ENCODE measurements at places on chromosomes 5 and 9. TPM values are rescaled to one million over a fixed set of nuclear protein-coding genes. Genes with fewer than 3 reads are reported as not detected.

The PITX1 gene
- total RNA-seq = not detected

The FGF1 gene
- total RNA-seq = not detected

The MARCOL gene
- total RNA-seq = not detected

The ACTBL2 gene
- not detected for total RNA-seq

The SIT1 gene
- total RNA-seq = 43.1 TPM

The ELOVL7 gene
- 0.11 TPM for total RNA-seq

The DIPK1B gene
- total RNA-seq = not detected

The EPB41L4A gene
- total RNA-seq = 0.31 TPM

The NADK2 gene
- 24.3 TPM for total RNA-seq

The LCN9 gene
- total RNA-seq = not detected

GRCh38 chr5:13831351-13831750, 113.1 kb downstream of the DNAH5 start:
- no peaks in the 10 kb centered on the region for H3K27me3 ChIP-seq
- H3K4me3 ChIP-seq = no peak overlapping the region
- DNase-seq = no peak
- H3K27ac ChIP-seq = no peak overlapping the region

DNA sequence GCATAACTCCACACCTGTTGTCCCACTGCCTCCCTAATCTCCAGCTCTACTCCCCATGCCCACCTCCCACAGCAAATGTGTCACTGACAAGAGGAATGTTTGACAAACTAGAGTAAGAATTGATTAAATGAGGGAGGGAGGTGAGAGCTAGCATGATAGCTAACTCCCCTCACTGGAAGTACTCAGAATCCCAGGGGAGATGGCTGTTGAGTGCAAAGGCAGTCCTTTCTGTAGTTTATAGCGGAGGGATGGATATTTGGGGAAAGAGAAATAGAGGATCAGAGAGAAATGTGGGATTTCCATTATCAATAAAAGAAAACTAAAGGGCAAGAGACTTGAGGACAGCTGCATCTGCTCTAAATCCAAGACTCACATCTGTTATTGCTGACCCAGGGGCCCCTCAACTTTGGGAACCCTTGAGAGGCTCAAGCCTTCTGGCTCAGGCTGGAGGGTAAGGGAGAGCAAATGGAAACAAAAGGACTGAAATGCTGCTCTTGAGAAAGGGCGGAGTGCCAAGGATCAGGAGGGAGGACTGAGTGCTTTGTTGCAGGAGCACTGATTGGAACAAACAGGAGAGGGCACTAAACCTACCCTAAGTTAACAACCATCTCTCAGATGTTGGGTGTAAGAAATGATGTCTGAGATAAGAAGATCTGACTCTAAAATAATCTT, 372.1 kb downstream of the NTRK2 start:
- no peaks in the 10 kb centered on the region for H3K4me1 ChIP-seq
- H3K27ac ChIP-seq = no peak overlapping the region
- H3K36me3 ChIP-seq = no peaks in the 10 kb centered on the region
- no peak for DNase-seq
- H3K27me3 ChIP-seq = no peaks in the 10 kb centered on the region
- no peak overlapping the region for H3K4me3 ChIP-seq

GRCh38 chr9:122239722-122240121, 11.0 kb upstream of the LHX6 start:
- H3K27me3 ChIP-seq = no peaks in the 10 kb centered on the region
- no peak overlapping the region for H3K4me3 ChIP-seq
- no peak overlapping the region for H3K27ac ChIP-seq
- H3K4me1 ChIP-seq = no peaks in the 10 kb centered on the region
- H3K36me3 ChIP-seq = peaks cover 20% of the 10 kb centered on the region

- H3K4me1 ChIP-seq = no peaks in the 10 kb centered on the region
- no peak overlapping the region for H3K4me3 ChIP-seq
- no peak overlapping the region for H3K27ac ChIP-seq
- H3K36me3 ChIP-seq = no peaks in the 10 kb centered on the region
- no peak for DNase-seq
Observed at GRCh38 chr9:123696476-123696875, 233.4 kb downstream of the DENND1A start.

GRCh38 chr9:4740388-4740637, 689 bp downstream of the AK3 start:
- peak overlapping the region; percentile 79 for H3K27ac ChIP-seq
- H3K27me3 ChIP-seq = no peaks in the 10 kb centered on the region
- no peak for DNase-seq
- peak overlapping the region; percentile 86 for H3K4me3 ChIP-seq
- H3K36me3 ChIP-seq = no peaks in the 10 kb centered on the region

DNA sequence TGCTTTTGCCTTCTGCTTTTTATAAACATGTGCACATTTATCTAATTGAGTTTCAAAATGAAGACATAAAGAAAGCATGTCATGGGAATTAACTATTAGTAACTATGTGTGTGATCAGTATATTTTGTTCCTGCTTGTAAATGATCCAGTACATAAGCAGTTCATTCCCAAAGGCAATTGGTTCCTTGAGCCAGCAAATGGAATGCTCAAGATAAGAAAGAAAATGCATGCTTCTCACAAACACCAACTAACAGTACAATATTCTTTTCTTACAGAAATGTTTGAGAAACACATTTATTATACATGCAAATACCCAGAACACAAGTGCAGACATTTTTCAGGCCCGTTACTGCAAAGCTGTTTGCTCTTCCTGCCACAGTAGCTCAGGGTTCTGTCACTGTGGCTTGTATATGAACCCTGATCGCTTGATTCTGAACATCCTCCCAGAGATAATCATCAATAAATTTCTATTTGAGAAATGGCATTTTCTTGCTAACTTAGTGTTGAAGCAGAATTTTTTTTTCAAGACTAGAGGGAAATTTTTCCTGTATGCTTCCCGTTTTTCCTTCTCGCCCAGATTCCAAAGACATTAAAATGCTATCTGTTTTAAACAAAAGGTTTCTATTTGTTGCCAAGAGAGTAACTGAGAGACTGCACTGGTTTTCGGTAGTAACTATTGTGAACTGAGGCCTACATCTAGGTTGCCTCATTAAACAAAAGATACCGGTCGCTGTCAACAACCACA, 1.9 kb downstream of the GNAQ start:
- H3K27ac ChIP-seq = peak overlapping the region; percentile 49
- H3K4me3 ChIP-seq = peak overlapping the region; percentile 70
- H3K36me3 ChIP-seq = no peaks in the 10 kb centered on the region

- no peak within 1 kb of the TSS for H3K4me3 ChIP-seq
- no peaks in the 10 kb centered on the region for H3K4me1 ChIP-seq
- DNase-seq = no peak
Observed at GRCh38 chr9:116153765-116154333, at the start of gene PAPPA. Gene PAPPA (plus strand): TSS chr9:116153791. CDS start chr9:116154173, 382 bp downstream.

DNA sequence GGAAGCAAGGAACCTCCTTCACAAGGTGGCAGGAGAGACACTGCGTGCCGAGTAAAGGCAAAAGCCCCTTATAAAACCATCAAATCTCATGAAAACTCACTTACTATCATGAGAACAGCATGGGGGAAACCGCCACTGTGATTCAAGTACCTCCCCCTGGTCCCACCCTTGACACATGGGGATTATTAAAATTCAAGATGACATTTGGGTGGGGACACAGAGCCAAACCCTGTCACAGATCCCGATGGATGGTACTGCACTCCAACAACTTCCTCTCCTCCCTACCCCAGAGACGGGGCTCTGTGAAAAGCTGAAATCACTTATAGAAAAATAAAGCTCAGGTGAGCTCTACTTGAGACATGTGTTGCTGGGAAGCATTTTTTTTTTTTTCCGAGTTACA, 10.3 kb upstream of the ADCY2 start:
- no peaks in the 10 kb centered on the region for H3K36me3 ChIP-seq
- H3K27ac ChIP-seq = no peak overlapping the region
- H3K4me3 ChIP-seq = no peak overlapping the region
- no peak for DNase-seq

DNA sequence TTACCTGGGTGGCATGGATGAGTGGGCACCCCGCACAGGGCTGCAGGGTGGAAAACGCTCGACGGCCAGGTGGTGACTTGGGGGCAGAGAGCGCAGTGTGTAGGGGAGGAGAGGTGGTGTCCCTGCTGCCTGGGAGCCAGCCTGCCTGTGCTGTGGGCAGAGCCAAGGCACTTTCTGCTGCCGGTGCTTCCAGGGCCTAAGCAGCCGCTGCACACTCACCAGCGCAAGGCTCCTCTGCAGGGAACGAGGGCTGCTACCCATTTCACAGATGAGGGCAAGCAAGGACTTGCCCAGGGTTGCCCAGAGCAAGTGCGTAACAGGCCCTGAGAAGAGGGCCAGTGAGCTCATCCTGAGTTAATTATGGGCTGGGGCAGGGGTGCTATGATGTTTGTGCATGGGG, 62.5 kb downstream of the CRB2 start:
- no peaks in the 10 kb centered on the region for H3K27me3 ChIP-seq
- H3K4me3 ChIP-seq = no peak overlapping the region
- no peaks in the 10 kb centered on the region for H3K4me1 ChIP-seq
- H3K27ac ChIP-seq = no peak overlapping the region
- DNase-seq = no peak

DNA sequence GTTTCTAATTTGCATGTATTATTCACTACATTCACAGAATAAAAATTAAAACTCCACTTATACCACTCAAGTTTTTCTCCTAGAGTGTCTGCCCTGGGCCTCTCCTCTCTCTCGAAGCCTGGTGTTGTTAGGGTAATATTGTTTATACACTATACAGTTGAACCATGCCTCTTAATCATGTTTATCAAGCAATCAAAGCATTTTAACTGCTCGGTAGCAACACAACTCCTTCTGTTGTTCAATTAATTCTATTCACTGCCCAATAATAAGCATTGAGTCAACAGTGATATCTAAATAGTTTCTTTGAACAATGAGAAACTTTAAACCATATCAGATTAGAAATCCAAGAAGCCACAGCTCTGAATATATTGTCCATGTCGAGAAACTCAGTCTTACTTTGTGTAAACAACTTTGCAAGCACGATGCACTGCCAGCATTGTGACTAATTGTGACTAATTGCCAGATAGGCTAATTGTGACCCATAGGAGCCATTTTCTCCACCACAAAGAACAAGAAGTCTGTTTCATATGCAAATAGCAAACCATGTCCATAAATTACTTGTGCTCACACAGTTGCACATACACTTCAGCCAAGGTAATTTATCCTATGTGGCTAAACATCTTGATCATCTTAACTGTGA, at the start of gene DNAH5:
TSS of gene DNAH5 (minus strand) at position 129 of the 640 bp plus-strand sequence. CDS start 250 bp downstream, outside the sequence.
- no peak within 1 kb of the TSS for H3K27ac ChIP-seq
- no peak within 1 kb of the TSS for H3K4me3 ChIP-seq
- H3K27me3 ChIP-seq = no peaks in the 10 kb centered on the region
- DNase-seq = no peak
- no peaks in the 10 kb centered on the region for H3K36me3 ChIP-seq

GRCh38 chr5:27911216-27911615, 872.8 kb upstream of the CDH9 start:
- no peak overlapping the region for H3K27ac ChIP-seq
- no peak for DNase-seq
- H3K4me3 ChIP-seq = no peak overlapping the region
- H3K27me3 ChIP-seq = no peaks in the 10 kb centered on the region
- no peaks in the 10 kb centered on the region for H3K36me3 ChIP-seq

GRCh38 chr9:5832538-5833529, at the start of gene ERMP1:
Gene ERMP1 (minus strand): TSS chr9:5833117. CDS start chr9:5833027, 90 bp downstream.
- DNase-seq = peak; percentile 90
- peak within 1 kb of the TSS; percentile 46 for H3K27ac ChIP-seq
- no peaks in the 10 kb centered on the region for H3K27me3 ChIP-seq
- no peaks in the 10 kb centered on the region for H3K36me3 ChIP-seq

- no peaks in the 10 kb centered on the region for H3K4me1 ChIP-seq
- no peak overlapping the region for H3K4me3 ChIP-seq
- no peak overlapping the region for H3K27ac ChIP-seq
- H3K36me3 ChIP-seq = no peaks in the 10 kb centered on the region
Observed at GRCh38 chr5:176793343-176793699, 17.0 kb upstream of the UNC5A start.

DNA sequence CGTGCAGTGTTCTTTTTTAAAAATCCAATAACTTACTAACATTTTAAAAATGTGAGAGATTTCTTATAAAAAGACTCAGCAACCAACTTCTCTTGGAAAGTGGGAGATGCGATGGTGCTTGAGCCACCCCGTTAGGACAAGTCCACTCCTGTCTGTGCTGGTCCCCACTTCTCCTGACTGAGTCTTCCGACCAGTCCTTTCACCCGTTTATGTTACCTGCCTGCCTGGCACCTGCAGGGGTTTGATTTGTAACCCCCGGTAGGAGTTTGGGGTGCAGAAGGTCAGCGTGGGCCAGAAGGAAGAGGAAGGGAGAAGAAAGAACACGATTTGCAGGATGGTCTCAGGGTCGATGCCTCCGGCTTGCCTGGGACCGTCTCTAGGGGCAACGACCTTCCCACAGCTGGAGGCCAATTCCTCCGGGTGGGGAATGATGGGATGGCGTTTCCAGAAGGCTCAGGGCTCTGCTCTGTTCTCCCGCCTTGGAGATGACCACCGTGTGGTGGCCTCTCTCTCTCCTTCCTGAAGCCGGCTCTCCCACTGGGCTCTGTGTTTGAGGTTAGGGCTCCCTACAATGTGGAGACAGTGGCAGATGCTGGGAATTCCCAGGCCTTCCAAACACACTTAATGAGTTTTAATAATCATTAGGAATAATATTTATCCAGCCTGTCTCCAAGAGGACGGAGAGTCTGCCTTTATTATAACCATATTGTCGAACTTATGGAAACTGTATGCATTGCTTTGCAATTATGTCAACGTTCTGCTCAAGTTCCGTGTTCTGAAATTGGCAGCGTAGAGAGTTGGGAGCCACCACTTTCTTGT, 14.8 kb downstream of the COL27A1 start:
- no peaks in the 10 kb centered on the region for H3K36me3 ChIP-seq
- H3K4me1 ChIP-seq = no peaks in the 10 kb centered on the region
- H3K4me3 ChIP-seq = no peak overlapping the region
- no peak overlapping the region for H3K27ac ChIP-seq

DNA sequence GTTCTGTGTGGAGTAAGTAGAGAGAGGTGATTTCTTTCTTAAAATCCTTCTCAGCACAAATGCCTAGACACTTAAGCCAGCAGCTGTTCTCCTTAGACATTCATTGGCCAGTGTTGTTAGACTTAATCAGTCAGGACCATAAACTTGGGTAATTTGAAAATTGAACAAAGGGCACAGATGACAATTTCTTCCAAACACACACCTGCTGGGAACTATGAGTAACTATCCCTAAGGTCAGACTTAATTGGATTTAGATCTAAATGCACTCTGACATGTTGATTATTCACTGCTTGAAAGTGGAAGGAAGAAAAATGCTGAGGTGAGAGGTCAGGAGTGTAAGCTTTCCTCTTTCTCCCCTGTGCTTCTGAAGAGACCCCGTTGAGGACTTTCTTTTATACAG, 1083.7 kb upstream of the DMAC1 start:
- no peak overlapping the region for H3K4me3 ChIP-seq
- H3K27me3 ChIP-seq = no peaks in the 10 kb centered on the region
- DNase-seq = no peak
- H3K27ac ChIP-seq = no peak overlapping the region
- no peaks in the 10 kb centered on the region for H3K36me3 ChIP-seq

All from CD8-positive, alpha-beta memory T cell (primary cell).